NK-92 treated with Interleukin-12 subunit alpha and Interleukin-12 subunit beta, amount 100 ng/mL, for 24 hours (cell line): ENCODE measurements at places on chromosomes 16 and 17.

- no peak for DNase-seq
These were observed 9.9 kb upstream of the LCAT start for GRCh38 chr16:67953641-67954375.

- DNase-seq, result no peak
These were observed 16.7 kb upstream of the TOM1L1 start for GRCh38 chr17:54883939-54884338.

DNA sequence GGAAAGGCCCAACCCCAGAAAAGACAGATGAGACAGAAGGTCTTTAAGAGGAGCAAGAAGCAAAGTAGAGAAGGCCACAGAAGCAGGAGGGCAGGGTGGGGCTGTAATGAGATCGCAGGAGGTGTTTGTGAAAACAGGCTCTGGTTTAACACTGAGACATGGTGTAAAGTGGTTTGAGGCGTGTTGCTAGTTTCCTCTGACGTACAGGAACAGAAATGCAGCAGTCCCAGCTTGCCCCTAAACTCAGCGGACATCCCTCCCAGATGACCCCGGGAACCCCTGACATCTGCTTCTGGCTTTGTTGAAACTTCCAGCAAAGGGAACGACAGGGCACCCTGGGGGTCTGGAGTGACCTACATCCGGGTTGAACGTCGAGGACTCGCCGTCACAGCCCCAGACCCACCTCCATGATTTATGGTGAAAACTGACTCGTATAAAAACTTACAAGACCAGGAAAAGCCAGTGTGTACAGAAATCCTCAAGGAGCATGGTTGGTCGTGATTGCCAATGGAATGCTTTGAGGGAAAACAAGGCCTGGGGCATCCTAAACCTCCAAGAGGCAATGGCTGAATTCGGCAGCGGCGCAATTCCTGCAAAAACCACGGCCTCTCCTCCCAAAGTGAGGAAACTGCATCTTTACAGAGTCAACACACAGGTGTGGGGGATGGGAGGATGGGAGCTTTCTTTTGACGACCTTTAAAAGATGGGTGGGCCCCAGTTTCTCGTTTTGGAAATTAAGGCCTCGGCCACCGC is 25.8 kb downstream of the LITAF start:
- peak; percentile 15 for DNase-seq

GRCh38 chr17:36653374-36653773 is 52.0 kb downstream of the MRM1 start:
- no peak for DNase-seq

GRCh38 chr17:37051833-37052232 is 103.1 kb downstream of the AATF start:
- no peak for DNase-seq

DNA sequence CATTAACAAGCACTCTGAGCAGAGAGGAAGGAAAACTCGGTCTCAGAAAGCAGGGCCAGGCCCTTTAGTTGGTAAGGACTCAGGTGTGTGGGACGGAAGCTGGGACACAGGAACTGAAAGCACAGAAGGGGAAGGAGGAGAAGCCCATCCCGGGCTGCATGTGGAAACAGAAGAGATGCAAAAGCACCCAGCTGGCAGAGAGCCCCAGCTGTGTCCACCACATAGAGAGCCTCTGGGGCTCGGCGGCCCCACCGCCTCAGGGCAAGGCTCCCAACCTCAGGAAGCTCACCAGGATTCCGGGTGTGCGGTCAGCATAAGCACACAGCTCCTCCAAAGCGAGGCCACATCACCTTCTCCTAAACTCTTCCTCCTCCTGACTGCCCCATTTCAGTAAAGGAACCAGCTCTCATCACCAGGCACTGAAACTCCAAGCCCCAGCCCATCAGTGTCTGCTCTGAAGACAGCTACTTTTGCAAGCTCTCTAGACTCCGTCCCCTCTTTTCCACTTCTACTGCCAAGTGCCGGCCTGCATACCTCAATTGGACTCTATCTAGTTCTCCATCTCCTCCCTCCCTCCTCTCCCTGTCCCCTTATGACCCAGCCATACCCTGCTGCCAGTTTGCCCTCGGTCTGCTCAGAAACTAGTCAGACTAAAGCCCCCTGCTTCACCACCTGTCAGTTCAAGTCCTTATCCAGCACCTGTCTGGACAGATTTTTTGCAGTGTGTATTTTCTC is 6.0 kb downstream of the ST3GAL2 start:
- DNase-seq, result no peak

DNA sequence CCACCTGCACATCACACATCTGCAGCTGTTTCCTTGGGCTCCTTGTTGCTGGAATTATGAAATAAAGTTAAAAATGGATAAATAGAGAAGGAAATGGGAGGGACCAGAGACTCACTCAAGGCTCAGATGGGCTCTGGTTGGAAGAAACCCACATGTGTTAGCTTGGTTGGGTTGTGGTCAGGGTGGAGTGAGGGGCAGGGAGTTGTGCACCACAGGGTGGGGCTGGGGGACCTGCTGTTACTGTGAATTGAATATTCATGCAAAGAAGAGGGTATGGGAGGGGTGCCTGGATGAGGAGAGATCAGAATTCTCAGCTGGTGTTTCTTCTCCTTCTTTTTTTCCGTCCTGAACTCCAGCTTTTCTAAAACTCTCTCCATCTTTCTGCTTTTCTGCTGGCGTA is 320.7 kb downstream of the MAP2K4 start:
- DNase-seq, result no peak

GRCh38 chr16:2486645-2487516 is 12.0 kb downstream of the TBC1D24 start:
- no peak for DNase-seq

DNA sequence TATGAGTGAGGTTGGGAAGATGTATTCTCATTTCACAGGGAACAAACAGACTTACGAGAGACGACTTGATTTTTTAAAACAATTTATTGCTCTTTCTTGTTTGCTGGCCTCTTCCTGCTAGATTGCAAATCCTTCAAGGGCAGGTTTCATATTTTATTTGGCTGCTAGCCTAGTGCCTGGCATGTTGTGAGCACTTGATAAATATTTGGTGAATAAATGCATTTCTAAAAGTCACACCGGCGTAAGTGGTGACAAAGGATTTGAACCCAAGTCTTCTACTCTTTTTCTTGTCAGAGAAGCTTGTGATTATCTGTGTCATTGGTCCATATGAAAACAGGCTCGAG is 1.4 kb downstream of the WWP2 start:
- no peak for DNase-seq

DNA sequence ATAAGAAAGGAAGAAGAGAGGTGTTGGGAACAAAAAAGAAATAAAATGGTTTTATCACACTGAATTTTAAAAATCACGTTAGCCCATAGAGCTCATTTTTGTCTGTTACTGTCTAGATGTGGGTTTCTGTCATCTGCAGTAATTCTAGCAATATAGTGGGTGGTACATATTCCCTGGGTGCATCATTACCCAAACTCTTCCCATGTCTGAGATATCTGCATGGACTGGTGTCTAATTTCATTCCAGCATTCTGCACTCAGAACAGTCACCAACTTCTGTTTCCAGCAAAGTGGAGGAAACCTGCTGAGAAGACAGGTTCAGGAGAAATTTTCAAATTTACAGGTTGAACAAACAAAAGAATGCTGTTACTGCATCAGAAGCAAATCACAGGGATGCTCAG is 263.8 kb downstream of the CDH11 start:
- no peak for DNase-seq

DNA sequence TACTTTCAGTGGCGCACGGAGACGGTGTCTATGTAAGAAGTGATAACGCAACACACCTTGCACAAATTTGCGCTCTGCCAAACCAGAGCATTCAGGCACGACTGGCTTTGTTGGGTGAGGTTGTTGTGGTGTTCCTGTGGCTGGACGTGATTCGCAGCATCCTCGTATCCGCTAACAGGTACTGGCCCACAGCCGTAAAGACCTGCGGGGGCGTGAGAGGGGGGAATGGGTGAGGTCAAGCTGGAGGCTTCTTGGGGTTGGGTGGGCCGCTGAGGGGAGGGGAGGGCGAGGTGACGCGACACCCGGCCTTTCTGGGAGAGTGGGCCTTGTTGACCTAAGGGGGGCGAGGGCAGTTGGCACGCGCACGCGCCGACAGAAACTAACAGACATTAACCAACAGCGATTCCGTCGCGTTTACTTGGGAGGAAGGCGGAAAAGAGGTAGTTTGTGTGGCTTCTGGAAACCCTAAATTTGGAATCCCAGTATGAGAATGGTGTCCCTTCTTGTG is 510.9 kb downstream of the KCNJ18 start:
- DNase-seq, result no peak

- no peak for DNase-seq
These were observed 2.3 kb downstream of the TAOK2 start for GRCh38 chr16:29975811-29976511.

GRCh38 chr17:28843816-28844148 is 1.2 kb upstream of the FAM222B start:
- DNase-seq, result no peak

DNA sequence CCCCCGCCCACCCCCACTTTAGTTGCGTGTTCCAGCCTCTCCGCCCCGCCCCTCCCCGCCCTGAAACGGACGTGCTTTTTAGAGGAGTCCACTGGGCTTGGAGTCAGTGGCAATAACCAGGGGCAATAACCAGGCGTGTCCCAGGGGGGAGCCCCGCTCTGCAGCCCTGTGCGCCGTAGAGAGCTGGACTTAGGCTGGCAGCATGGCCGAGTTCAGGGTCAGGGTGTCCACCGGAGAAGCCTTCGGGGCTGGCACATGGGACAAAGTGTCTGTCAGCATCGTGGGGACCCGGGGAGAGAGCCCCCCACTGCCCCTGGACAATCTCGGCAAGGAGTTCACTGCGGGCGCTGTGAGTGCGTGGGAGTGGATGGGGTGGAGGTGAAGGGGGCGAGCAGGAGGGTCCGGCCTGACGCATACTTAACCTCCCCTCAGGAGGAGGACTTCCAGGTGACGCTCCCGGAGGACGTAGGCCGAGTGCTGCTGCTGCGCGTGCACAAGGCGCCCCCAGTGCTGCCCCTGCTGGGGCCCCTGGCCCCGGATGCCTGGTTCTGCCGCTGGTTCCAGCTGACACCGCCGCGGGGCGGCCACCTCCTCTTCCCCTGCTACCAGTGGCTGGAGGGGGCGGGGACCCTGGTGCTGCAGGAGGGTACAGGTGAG is at the start of gene ALOX15B:
TSS of gene ALOX15B (plus strand) at position 106 of the 657 bp plus-strand sequence. CDS start at position 203, 97 bp downstream.
- DNase-seq, result no peak
